Cardiac septum (tissue), 1 donor: ENCODE measurements at places on chromosomes 16 and 17.

GRCh38 chr16:67169642-67170167 lies 633 bp upstream of the NOL3 start:
- peak; percentile 77 for DNase-seq

- DNase-seq, result no peak
Observed at GRCh38 chr16:61929776-61930175, 106.5 kb downstream of the CDH8 start.

GRCh38 chr16:66746048-66746447 lies 5.4 kb downstream of the DYNC1LI2 start:
- DNase-seq, result no peak

- no peak for DNase-seq
Observed at GRCh38 chr16:72974142-72974769, 73.7 kb downstream of the ZFHX3 start.

- no peak for DNase-seq
Observed at GRCh38 chr16:57483725-57484514, 2.4 kb downstream of the DOK4 start.

GRCh38 chr16:58024486-58025350 lies 836 bp upstream of the MMP15 start:
- DNase-seq, result no peak
